ENCODE measurements at places on chromosomes 1 and 21.
A peak's percentile ranks its signal among the peaks of the same experiment; 100 is the strongest.

DNA sequence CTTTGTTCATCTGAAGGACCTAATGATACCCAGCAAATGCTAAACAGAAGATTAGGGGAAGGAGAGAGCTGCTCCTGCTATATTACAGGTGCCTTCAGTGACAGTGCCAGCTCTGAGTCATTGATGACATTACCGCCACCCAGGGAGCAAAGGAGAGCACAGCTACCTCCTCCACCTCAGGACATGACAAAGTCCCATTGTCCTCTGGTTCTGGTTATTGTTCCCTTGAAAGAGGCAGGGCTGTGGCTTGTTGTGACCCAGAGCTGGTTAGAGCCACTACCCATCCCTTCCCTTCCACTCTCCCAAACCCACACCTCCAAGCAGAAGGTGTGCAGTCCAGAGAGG lies 363.5 kb upstream of the DUSP10 start:
- DNase-seq = no peak

- DNase-seq = no peak
These were observed 184.1 kb downstream of the ZSCAN20 start for GRCh38 chr1:33656467-33657005.

- DNase-seq = no peak
These were observed 17.8 kb downstream of the DIPK1A start for GRCh38 chr1:92943502-92943847.

DNA sequence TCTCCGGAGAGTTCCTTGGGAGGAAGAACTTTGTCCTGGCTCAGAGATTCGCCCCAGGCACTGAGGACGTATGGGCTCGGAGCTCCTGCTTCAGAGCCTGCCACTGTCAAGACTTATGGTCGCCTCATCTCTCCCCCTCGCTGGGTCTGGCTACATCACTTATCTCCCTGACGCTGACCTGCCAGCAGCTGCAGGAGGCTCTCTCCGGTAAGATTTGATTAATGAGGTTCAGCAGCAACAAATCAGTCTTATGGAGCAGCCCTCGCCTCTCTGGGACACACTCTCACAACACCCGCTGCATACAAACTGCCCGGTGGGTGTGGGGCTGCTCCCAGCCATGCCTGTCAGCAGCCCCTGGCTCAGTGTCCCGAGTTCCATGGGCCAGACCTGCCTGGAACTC lies 297.8 kb downstream of the RRAGC start:
- no peak for DNase-seq

GRCh38 chr1:17618558-17619247 lies 79.2 kb downstream of the ARHGEF10L start:
- no peak for DNase-seq

GRCh38 chr1:221829327-221830015 lies 87.6 kb upstream of the DUSP10 start:
- DNase-seq = peak; percentile 30

- DNase-seq = peak; percentile 42
These were observed 28.5 kb upstream of the PKP1 start for GRCh38 chr1:201254625-201255478.

GRCh38 chr1:41560931-41561330 lies 76.4 kb upstream of the EDN2 start:
- no peak for DNase-seq

- DNase-seq = peak; percentile 71
These were observed 3.8 kb downstream of the MPZ start for GRCh38 chr1:161305867-161306519.

GRCh38 chr21:20040768-20041167 lies 957.4 kb upstream of the NCAM2 start:
- DNase-seq = no peak

DNA sequence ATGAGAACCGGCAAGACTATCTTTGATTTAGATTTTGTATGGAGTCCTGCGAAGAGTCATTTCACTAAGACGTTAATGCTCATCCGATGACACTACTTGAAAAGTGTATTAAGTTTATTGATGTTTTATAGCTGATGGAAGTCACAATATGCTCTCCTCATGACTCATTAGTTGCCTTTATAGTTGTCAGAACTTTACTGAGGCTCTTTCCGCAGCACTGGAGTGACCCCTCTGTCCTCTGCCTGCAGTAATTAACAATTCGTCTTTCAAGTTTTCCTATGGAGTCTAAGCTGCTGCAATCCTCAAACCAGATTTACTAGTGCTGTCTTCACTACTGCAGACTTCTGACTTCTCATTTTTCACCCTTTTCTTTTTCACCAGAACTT lies 853 bp downstream of the USP16 start:
- DNase-seq = no peak

GRCh38 chr1:5941671-5942070 lies 50.6 kb downstream of the NPHP4 start:
- DNase-seq = no peak

DNA sequence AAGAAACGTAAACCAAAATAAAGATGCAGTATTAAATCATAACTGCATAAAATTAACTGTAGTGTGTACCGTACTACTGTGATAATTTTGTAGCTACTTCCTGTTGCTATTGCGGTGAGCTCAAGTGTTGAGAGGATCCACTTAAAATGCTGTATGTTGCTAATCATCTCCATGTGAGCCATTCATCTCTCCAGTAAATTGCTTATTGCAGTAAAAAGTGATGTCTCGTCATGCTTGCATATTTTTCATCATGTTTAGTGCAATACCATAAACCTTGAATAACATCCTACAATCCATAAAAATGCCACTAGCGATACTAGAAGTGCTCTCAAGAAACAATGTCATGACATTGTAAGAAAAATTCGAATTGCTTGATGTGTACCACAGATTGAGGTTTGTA lies 66.3 kb downstream of the RAVER2 start:
- DNase-seq = no peak

DNA sequence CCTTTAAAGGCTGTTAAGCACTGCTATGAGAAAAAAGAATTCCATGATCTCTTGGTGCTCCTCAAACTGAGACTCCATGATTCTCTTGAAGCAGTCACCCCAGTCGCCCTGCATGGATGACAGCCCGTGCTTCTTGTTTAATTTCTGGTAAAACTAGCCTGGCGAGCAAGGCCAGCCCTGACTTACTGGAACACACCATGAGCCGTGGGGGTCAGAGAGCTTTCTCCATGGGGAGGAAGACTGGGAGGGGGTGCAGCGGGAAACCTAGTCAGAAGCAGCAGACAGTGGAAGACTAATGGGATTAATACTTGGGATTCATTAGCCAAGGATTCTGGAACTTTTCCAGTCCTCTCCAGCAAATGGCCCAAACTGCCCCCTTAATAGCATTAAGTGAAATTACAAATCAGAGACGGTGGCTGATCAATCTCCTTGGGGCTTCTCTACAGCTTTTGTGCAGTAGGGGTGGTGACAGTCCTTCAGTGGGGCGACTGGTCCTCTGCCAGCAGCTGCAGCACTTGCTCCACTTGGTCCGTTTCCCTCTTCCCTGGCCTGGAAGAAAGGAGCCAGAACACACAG lies 57.2 kb upstream of the LRRN2 start:
- no peak for DNase-seq

- DNase-seq = no peak
These were observed 19.3 kb downstream of the QSOX1 start for GRCh38 chr1:180173952-180174351.

GRCh38 chr1:59601041-59601441 lies 213.7 kb upstream of the HOOK1 start:
- no peak for DNase-seq

DNA sequence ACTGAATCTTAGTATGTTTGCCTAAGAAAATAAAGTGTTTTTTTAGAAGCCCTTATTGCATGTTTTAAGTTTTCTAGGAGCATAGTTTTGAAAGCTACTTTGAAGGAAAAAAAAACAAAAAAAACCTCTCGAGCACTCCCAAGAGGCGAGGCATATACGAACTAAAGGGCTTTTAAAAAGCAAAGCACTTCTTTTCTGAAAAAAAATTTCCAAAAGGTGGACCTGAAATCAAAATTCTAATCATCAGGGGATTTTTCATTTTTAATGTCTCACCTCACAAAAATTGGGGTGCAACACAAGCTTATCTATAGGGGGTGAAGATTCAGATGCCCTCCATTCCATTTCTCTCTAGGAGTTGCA lies 594 bp downstream of the GLMN start:
- DNase-seq = no peak

DNA sequence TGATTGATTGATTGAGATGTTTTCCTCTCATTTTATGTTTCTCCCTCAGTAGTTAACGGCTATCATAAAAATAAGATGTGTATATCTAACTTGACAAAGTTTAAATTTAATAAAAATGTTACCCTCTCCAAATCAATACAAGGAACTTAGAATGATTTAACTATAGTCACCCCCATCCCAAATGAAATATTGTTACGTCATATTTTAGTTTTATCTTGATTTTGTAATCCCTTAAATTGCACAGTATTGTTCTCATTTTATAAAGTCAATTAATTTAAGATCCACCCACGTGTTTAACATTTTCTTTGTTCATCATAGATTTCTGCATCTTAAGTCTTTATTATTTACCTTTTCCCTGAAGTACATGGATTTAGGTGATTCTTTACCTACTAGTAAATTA lies 37.2 kb downstream of the COLGALT2 start:
- DNase-seq = no peak

DNA sequence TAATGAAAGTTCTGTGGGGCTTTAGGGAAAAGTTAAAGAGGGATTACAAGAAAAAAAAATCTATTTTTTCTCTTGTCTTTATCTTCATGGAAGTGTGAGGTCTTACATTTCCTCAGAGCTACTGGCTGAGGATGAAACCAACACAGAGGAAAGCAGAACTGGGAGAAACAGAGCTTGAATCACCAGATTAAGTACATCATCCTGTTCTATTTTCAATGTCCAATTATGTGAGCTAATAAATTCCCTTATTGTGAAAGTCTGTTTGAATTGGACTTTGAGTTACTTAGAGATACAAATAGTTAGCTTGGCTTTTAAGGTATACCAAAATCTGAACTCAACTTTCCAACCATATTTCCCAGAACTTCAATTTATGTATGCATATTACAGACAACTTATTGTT lies 69.2 kb downstream of the LPGAT1 start:
- DNase-seq = no peak
